Mesenteric fat pad (tissue), 1 donor: ENCODE measurements at places on chromosomes 16 and 17.

GRCh38 chr17:2782055-2782454 lies 14.2 kb upstream of the RAP1GAP2 start:
- DNase-seq: no peak

DNA sequence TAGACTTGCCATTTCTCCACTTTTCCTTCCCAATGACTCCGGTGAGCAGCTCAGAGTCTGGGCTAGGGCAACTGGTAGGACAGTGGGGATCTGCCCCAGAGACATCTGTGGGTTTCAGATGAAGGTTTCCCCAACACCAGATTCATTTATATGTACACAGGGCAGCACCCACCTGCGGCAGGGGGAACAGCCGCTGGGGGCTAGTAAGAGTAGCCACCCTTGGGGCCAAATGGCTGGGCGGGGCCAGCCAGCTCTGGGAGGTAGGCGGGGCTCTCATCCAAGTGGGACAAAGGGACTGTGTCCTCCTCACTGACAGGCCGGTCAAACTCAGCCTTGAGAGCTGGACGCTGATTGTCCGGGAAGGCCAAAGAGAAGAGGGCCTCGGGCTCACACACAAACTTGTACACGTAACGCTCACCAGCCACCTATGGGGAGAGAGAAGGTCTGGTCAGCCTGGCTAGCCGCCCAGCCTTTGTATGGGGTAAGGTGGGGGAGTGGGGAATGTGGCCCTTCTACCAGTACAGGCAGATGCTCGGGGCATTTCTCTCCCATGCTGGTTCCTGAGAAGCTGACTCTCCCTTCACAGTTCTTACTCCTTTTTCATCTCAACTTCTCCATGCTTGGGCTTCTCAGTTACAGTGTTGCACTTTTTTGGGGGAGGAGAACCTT lies 17.7 kb downstream of the ETV4 start:
- DNase-seq: no peak

DNA sequence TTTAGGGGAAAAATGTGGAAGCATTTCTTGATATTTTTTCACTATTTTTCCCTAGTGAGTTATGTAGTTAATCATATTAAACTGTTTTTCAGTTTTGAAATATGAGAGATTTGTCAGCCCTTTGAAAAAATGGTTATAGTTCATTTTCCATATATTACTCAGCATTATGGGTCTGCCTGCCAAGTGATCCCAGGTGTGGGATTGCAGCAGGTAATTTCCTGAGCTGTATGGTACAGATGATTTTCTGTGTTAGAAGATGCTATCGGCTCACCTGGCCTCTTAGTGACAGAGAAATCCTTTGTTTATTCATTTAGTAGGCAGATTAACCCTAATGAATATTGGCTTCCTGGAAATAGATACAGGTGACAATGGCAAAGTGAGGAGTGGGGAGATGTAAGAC lies 275.1 kb upstream of the TBX2 start:
- DNase-seq: no peak

DNA sequence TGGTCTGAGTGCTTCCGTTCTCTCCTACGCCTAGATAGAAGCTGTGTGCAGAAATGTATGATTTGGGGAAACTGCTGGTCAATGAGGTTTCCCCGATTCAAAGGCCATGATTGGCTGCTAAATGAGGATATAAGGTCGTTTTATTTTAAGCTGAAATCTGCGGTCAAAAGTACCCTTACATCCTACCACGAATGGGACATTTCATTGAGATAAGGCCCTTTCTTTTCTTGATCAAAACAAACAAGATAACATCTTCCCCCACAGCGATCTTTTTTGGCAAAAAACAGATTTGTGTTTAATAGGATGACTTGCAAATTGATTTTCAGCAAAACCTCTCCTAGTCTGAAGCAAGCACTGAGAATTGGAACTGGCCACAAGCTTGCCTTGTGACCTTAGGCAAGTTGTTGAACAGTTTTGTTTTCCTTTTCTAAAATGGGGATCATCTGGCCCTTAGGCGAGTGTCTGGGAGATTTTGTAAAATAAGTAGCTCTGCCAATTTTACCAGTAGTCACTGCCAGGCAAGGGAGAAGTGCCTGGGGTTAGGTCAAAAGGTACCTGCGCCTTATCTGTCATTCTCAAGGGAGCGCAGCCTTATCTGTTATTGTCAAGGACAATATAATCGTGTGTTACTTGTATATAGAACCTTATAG lies 635 bp downstream of the SCPEP1 start:
- no peak for DNase-seq

- peak; percentile 2 for DNase-seq
Measured at GRCh38 chr17:72462814-72463213, 342.0 kb downstream of the SOX9 start.

DNA sequence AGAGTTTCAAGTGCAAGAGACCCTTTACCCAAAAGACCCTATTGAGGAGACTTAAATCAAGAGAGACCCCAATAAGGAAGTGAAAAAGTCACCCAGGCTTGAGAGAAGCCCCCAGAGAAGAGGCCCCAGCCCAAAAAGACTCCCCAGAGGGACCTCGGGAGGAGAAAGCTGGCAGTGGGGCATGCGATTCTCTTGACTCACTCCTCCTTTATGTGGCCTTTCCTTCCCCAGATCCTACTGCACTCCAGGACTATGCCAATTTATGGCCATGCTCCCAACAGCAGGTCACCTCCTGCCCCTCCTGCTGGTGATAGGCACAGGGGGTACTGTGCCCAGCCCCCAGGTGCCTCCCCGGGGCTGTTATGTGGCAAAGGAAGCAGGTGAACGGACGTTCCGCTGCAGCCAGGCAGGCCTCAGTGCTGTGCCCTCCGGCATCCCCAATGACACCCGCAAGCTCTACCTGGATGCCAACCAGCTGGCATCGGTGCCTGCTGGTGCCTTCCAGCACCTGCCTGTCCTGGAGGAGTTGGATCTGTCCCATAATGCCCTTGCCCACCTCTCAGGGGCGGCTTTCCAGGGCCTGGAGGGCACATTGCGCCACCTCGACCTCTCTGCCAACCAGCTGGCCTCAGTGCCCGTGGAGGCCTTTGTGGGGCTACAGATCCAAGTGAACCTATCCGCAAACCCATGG lies 16.3 kb downstream of the LRRC3C start:
- DNase-seq: no peak

GRCh38 chr16:57694231-57694724 lies 328 bp upstream of the DRC7 start:
- no peak for DNase-seq

DNA sequence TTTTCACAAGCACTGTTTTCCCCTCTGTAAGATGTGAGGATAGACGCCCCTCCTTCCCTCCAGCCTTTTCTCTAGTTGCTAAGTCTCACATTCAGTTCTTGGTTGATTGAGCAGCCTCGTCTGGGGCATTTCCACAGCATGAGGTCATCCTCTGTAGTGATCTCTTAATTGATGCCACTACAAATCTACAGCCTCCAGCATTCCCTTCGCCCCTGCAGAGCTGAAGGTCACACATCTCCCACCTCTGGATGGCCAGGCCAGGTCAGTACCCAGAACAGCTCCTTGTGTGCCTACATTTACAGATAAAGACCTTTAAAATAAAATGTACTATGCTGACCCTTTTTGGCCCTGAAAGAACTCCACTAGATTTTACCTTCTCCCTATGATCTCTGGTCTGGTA lies 32.5 kb upstream of the CDH11 start:
- DNase-seq: no peak

DNA sequence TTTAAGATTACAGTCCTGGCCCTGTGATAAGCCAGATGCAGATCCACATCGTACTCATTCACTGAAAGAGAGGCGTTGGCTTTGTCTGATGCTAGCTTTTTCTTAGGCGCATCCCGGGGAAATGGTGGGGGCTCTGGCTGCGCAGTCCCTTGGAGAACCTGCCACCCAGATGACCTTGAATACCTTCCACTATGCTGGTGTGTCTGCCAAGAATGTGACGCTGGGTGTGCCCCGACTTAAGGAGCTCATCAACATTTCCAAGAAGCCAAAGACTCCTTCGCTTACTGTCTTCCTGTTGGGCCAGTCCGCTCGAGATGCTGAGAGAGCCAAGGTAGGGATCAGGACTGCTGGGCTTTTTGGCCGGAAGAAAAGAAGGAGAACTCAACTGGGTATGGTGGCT lies 24.0 kb downstream of the POLR2A start:
- DNase-seq: no peak

GRCh38 chr17:72423718-72424117 lies 302.9 kb downstream of the SOX9 start:
- no peak for DNase-seq

DNA sequence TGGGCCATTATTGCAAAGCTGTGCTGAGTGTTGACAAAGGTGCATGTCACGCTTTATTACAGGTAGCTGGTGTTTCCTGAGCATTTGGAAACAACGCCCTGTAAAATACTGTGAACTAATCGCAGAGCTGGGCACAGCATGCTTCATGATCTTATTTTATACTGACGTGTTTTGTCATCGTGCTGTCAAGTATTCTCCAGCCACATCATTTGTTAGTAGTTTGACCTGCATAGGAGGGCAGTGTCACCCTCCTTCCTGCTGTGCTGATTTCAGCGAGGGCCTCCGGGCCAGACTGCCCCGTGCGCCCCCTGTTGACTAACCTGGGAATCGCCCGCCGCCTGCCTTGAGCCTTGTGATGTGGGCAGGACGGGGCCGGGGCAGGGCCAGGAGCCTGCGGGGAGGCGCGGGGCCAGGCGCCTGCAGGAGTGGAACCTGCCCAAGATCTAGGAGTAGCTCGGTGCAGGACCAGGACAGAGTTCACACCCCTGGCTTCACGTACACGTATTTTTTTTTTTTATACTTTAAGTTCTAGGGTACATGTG lies 820.7 kb downstream of the KCNJ18 start:
- DNase-seq: no peak

- DNase-seq: peak; percentile 20
Measured at GRCh38 chr17:31880311-31880710, 21.2 kb downstream of the UTP6 start.

GRCh38 chr16:23206986-23207385 lies 24.4 kb downstream of the SCNN1G start:
- no peak for DNase-seq

GRCh38 chr16:86157616-86158247 lies 258.8 kb downstream of the IRF8 start:
- DNase-seq: no peak

DNA sequence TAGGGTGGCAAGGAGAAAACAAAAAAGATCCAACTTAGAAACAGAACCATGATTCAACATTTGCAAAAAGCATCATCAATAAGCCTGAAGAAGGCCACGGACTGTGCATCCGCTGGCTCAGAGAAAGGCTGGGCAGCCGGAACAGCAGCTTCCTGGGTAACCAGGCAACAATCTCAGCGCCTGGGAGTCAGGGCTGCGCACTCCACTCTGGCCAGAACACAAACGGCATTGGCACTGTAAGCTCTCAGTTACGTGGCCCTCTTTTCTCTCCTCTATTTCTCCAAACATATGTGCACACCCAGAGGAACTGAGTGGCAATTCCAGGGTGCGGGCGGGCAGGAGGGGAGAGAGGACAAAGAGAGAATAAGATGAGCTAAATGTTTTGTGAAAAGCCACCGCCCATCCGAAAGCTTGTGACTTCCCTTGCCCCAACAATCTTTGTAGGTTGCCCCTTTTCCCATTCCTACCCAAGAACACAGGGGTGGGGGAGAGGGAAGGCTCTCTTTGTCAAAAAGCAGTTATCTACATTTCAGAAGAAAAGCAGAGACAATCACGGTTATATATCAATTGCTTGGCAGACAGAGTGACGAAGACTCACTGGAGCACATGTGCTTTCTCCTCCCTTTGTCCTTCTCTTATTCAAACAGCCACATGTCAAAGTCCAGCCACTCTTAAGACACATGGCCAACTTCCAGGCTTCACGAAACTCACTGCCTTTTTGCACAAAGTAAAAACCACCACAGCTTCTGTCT lies 6.6 kb upstream of the GHDC start:
- DNase-seq: no peak

- no peak for DNase-seq
Measured at GRCh38 chr16:35102780-35103403, 1643.5 kb downstream of the TP53TG3F start.

DNA sequence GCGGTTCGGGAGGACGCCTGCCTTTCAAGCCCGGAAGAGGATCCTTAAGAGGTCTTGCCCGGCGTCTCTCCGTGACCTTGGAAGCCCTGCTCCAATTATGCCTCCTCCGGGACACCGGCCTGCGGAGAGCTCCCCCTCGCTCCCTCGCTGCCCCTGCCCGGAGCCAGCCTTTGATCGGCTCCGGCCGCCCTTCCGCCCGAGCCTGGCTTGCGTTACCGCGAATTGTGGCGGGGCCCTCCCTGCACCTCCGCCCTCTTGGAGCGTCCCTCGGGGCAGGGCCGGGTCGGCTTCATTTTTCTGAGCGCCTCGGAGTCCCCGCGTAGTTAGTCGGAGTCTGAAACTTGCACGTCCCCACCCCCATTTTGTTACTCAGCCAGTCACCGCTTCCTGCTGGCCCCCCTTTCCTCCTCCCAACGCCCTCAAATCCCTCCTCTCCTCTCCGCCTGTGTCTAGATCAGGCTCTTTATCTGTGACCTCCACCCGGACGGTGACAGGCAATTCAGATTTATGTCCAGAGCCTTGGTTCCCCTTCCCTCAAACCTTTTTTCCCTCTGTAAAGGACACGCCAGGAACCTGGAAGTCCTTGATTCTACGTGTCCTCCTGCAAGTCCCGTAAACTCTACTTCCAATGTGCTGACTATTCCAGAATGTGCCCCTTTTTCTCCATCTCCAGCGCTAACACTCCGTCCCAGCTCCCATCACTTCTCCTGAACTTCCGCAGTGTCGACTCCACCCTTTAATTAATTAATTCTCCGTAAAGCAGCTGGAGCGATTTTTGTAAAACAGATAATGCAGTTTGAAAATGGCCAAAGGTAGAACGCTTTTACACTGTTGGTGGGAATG lies 569 bp upstream of the RABEP2 start:
- DNase-seq: peak; percentile 92

DNA sequence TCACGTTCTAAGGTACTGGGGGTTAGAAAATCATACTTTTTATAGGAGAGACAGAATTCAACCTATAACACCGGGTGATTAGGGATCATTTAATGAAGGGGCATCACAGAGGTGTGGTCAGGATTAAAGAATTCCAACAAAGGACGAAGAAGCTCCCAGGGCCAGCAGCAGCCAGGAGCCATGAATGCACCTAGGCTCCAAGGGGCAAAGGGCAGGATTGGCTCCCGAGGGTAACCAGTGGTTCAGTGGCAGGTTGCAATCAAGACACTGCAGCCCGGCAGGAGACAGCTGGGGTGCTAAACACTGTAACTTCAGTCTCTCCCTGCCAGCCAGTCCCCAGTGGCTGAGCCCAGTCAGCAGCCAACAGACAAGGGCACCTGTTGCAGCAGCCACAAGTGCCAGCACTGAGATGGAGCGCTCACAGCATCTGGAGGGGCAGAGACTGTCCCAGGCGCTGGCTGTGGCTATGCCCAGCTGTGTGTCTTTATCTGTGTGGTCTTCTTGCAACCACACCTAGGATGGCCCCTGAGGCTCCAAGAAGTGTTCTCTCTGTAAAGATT lies 23.9 kb downstream of the DHRS7C start:
- DNase-seq: peak; percentile 60

DNA sequence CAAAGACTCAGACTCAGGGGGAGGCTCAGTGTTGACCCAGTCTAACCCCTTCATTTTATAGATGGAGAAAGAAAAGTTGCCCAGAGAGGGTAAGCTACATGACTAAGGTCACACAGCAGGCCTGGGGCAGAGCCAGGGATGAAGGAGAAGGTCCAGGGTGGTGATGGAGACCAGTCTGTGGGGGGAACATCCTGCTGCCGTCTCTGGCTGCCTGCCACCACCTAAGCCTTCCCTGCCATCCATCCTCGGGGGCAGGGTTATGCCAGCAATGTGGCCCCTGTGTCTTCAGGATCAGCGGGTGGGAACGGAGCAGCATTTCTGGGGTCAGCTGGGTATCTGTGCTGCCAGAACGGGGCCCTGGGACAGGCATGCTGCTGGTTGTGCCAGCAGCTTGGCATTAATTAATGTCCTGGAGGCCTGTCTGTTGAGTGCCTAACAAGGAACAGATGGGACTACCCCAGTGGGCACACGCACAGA lies 5.5 kb downstream of the DOK4 start:
- peak; percentile 64 for DNase-seq

- no peak for DNase-seq
Measured at GRCh38 chr16:68046106-68046505, 23.0 kb downstream of the DUS2 start.
